ENCODE measurements at places on chromosomes 1 and 21.

- no peak for DNase-seq
Observed at GRCh38 chr1:85047144-85047471, 1.2 kb downstream of the MCOLN3 start.

GRCh38 chr1:8382051-8382505 is 64.2 kb downstream of the SLC45A1 start:
- DNase-seq = no peak

- no peak for DNase-seq
Observed at GRCh38 chr21:46191257-46191685, 7.0 kb upstream of the SPATC1L start.

DNA sequence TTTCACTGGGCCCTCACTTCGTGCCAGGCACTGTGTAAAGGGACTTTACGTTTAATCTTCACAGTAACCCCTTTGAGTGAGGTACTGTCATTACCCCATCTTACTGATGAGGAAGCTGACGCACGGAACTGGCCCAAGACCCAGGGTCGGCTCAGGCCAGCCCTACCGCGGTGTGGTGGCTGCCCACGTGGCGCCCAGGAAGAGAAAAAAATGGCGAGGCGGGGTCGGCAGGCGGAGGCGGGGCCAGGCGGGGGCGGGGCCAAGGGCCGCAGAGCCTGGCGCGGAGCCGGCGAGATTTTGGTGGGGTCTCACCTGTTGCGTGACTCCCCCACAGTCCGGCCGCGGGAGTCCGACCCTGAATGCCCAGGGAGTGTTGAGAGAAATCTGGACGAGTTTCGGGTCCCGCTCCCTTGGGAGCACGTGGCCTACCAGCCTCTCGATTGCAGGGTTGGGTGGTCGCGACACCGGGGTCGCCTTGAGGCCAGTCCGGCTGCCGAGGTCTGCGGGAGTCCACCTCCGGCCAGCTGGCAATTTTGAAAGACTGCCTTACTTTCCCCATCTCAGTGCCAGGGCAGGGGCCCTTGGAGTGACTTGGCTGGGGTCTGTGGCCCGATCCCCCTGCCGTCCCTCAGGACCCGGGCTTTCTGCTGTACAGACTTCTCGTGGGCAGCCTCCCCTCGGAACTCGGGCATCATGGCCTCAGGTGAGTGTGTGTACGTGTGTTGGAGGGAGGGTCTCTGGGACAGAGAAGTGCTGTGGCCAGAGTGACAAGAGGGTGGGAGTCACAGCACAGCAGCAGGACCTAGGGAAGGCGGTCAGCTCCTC is at the start of the genes AMPD2 and GNAT2:
TSS of gene AMPD2 (plus strand) at position 262 of the 825 bp plus-strand sequence. CDS start 1,339 bp downstream, outside the sequence.
TSS of gene GNAT2 (minus strand) at position 41 of the 825 bp plus-strand sequence. CDS start 6,746 bp downstream, outside the sequence.
- peak; percentile 86 for DNase-seq

GRCh38 chr1:227395426-227396028 is 77.2 kb upstream of the CDC42BPA start:
- DNase-seq = no peak

DNA sequence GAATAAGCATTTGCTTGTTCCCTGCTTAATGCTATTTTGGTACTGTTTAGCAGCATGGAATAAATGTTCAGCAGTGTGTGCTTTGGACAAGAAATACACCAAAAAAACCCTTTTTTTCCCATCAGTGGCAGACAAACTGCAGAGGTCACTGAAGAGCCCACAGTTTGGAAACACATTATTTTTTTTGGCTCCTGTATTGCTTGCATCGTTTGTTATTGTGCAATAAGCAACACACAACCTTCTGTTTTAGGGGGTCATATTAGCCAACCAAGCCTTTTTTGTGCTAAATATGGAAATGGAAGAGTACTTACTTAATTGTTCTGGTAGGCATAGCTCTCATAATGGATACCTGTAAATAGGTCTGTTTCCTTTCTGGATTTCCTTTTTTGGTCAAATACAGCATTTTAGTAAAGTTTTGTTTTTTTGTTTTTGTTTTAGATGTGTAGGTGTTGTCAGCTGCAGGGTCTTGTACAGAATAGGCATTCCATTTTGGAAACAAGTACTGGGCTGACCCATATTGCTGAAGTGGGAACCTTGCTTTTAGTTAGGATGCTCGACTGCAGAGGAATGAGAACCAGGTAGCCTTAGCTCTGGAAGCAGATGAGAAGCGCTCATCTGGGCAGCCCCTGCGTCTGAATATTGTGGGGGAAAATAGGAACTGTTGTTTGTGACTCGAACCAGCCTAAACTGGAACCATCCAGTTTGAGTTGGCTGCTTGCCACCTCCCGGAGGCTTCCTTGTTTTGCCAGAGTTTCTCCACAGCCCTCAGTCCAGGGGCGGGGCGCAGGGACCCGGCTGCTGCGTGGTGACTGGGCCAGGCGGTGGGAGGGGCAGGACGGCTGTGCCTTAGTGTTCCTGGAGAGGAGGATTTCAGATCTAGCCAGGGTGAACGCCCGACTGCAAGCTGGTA is 38.4 kb downstream of the SPEN start:
- peak; percentile 81 for DNase-seq

- DNase-seq = no peak
Observed at GRCh38 chr1:15038232-15039016, 115.1 kb upstream of the TMEM51 start.

- DNase-seq = peak; percentile 71
Observed at GRCh38 chr1:182601416-182601786, 2.8 kb downstream of the RGS16 start.

All from CD4-positive, alpha-beta T cell treated with Interleukin-15 for 1 hour (primary cell).